Omental fat pad (tissue), 4 donors: ENCODE measurements at places on chromosomes 11 and 22. TPM values are rescaled to one million over a fixed set of nuclear protein-coding genes. Genes with fewer than 3 reads are reported as not detected.

Gene SELENOH
- 105 TPM for total RNA-seq

Gene WNT11
- 20.4 TPM for total RNA-seq

Gene ZFTA
- 16.0 TPM for total RNA-seq

Gene DTX4
- 75.6 TPM for total RNA-seq

DNA sequence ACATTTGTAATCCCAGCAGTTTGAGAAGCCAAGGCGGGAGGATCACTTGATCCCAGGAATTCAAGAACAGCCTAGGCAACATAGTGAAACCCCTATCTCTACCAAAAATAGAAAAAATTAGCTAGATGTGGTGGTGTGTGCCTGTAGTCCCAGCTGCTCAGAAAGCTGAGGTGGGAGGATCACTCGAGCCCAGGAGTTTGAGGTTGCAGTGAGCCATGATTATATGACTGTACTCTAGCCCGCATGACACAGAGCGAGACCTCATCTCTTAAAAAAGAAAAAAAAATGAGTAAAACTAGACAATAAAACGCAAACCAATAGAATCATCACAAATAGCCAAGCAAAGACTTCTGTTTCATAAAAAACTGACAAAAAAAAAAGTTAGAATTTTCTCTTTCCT lies 21.8 kb downstream of the NUCB2 start:
- DNase-seq, result no peak

GRCh38 chr11:12066056-12066798 lies 44.2 kb upstream of the MICAL2 start:
- no peak for DNase-seq

GRCh38 chr11:118353084-118353710 lies 6.2 kb upstream of the UBE4A start:
- no peak for DNase-seq

- DNase-seq, result no peak
Measured at GRCh38 chr11:35295751-35296150, 123.6 kb downstream of the SLC1A2 start.

- no peak for DNase-seq
Measured at GRCh38 chr11:46755962-46756361, 36.9 kb downstream of the F2 start.

DNA sequence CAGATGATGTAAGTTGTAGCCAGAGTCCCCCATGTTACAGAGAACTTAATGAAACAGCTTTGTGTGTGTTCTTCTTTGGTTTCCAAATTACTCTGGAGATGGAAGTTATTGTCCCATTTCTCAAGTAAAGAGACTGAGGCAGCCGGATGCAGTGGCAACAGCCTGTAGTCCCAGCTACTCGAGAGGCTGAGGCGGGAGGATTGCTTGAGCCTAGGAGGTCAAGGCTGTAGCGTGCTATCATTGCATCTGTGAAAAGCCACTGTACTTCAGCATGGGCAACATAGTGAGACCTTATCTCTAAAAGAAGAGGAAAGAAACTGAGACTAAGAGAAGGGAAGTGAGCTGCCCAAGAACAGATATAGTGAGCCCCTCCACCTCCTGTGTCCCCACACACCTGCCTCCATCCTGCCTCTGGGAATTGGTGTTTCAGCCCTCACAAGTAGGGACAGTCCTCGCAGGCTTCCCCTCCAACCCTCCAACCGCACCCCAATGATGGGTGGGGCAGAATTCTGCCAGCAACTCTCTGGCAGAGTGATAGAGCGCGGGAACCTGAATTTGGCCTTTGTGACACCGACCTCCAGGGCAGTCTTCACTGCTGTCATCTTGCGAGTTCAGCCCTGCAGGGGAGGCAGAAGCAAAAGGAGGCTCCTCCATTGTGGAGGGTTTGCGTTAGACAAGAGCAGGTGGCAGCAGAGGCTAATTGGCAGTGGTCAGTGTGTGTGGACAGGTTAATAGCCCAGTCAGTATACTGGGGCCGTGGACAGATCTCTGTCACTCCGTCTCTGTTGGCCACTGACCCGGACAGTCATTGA lies 1.6 kb downstream of the PDXP start:
- no peak for DNase-seq

GRCh38 chr11:11356842-11357241 lies 3.8 kb upstream of the CSNK2A3 start:
- DNase-seq, result no peak

- DNase-seq, result no peak
Measured at GRCh38 chr22:22348127-22348814, 103.7 kb downstream of the VPREB1 start.

GRCh38 chr22:36224245-36224644 lies 15.1 kb downstream of the APOL2 start:
- DNase-seq, result no peak

GRCh38 chr11:1006762-1007161 lies 29.8 kb downstream of the MUC6 start:
- no peak for DNase-seq

- no peak for DNase-seq
Measured at GRCh38 chr11:102192349-102193066, 82.3 kb downstream of the YAP1 start.
